ENCODE measurements at places on chromosomes 6 and 20.

- DNase-seq: no peak
Measured at GRCh38 chr6:165566088-165566828, 96.8 kb downstream of the PDE10A start.

- peak; percentile 30 for DNase-seq
Measured at GRCh38 chr6:95601133-95601532, 23.8 kb downstream of the MANEA start.

DNA sequence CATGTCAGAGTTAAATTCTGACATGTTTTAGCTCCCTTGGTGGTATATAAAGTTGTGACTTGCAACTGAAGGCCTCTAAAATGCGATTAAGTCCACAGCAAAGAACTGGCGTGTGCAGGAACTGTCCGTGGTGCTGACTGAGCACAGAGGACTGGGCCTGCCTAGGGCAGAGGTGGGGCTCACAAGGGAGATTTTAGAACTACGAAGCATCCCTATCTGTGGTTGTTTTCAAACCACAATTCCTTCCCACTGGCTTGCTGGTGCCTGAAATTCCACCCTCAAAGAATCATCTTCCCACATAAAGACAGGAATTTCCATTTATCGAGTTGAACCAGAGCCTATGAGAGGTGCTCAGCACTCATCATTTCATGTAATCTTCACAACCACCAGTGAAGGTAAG is 30.1 kb downstream of the RIMS4 start:
- DNase-seq: peak; percentile 32

GRCh38 chr6:43945768-43946080 is 175.7 kb downstream of the VEGFA start:
- no peak for DNase-seq

DNA sequence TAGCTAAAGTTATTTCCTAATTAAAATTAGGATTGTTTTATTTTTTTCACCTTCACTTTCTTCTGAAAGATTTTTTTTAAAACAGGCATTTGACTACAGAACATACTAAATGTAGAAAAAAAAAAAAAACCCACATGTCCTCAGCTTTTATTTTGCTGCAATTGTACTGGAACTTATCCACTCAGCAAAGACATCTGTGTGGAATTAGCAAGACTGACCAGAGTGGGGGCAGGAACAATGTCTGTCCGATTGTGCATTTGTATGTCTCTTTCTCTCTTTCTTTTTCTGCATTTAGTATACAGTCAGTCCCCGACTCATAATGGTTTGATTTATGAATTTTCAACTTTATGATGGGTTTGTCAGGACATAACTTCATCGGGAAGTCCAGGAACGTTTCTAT is 77.3 kb downstream of the CHD6 start:
- DNase-seq: no peak

GRCh38 chr6:149567194-149567586 is 1.0 kb downstream of the GINM1 start:
- DNase-seq: no peak

- DNase-seq: peak; percentile 96
Measured at GRCh38 chr20:48298851-48299484, 513.7 kb upstream of the SULF2 start.

Measured in brain microvascular endothelial cell (primary cell).